SJSA1 (cell line): ENCODE measurements at places on chromosomes 4 and X. TPM values are rescaled to one million over a fixed set of nuclear protein-coding genes. Genes with fewer than 3 reads are reported as not detected.

- no peaks in the 10 kb centered on the region for H3K36me3 ChIP-seq
- H3K27ac ChIP-seq: no peak overlapping the region
- H3K4me1 ChIP-seq: no peaks in the 10 kb centered on the region
- no peaks in the 10 kb centered on the region for H3K27me3 ChIP-seq
Observed at GRCh38 chr4:42268824-42269223, 116.4 kb upstream of the BEND4 start.

DNA sequence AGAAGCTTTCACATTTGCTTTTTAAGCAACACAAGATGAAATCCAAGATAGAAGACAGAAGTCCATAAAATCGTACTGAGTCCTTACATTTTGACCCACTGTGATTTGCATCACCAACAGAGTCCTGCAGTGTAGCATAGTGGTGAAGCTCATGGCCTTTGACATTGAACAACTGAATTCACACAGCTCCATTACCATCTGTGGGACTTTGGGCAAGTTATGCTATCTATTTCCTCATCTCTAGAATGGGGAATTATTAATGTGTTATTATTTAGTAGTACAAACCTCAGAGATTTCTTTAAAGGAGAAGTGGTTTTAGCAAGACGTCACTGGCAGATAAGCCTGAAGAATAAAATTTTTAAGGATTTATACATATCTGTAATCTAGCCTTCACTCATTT is 10.7 kb downstream of the GPRIN3 start:
- no peaks in the 10 kb centered on the region; the same call in none of the 2 replicates for H3K27me3 ChIP-seq
- no peak overlapping the region for H3K27ac ChIP-seq
- no peaks in the 10 kb centered on the region for H3K36me3 ChIP-seq
- H3K4me3 ChIP-seq: no peak overlapping the region
- DNase-seq: no peak

- no peak overlapping the region for H3K27ac ChIP-seq
- H3K27me3 ChIP-seq: no peaks in the 10 kb centered on the region
- DNase-seq: no peak
- H3K4me3 ChIP-seq: no peak overlapping the region
Observed at GRCh38 chr4:150683775-150684350, 101.9 kb downstream of the MAB21L2 start.

- H3K4me1 ChIP-seq: no peaks in the 10 kb centered on the region
- H3K4me3 ChIP-seq: no peak overlapping the region
- DNase-seq: no peak
- no peaks in the 10 kb centered on the region for H3K36me3 ChIP-seq
- H3K27me3 ChIP-seq: no peaks in the 10 kb centered on the region
Observed at GRCh38 chr4:8647094-8647570, 54.6 kb downstream of the CPZ start.

- no peak overlapping the region for H3K4me3 ChIP-seq
- H3K36me3 ChIP-seq: 0 out of 2 replicates have a peak, but pooled peaks cover 4% of the 10 kb centered on the region
- H3K4me1 ChIP-seq: peaks cover 4% of the 10 kb centered on the region; the same call in 1 of the 2 replicates
- no peaks in the 10 kb centered on the region for H3K27me3 ChIP-seq
- no peak overlapping the region for H3K27ac ChIP-seq
Observed at GRCh38 chr4:5686338-5686737, 22.0 kb downstream of the EVC2 start.

DNA sequence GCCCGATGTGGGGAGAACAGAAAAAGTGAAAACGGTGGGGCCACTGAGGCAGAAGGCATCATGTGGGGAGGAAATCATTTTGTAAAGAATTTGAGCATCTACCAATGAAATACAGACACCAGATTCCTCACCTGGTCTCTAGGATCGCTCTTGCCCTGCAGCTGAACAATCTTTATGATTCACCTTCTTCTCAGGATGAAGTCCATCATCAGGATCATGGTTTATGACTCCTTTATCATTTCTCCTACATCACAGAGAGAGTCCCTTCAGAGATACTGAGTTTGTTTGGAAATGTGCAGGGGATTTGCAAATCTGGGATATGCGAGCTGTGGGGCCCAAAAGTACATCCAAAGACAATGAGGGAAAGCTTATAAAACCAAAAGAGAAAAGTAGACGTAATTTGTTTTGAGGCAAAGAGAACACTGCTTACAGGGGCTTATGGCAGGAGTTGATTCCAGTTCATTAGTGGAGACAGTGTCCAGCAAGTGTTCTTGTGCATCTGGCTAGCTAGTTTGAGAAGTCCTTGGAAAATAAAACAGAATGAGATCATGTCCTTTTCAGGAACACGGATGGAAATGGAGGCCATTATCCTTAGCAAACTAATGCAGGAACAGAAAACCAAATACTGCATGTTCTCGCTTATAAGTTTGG is 15.3 kb upstream of the ANXA5 start:
- H3K4me3 ChIP-seq: no peak overlapping the region
- peaks cover 34% of the 10 kb centered on the region for H3K4me1 ChIP-seq
- DNase-seq: no peak
- H3K27me3 ChIP-seq: no peaks in the 10 kb centered on the region
- H3K36me3 ChIP-seq: no peaks in the 10 kb centered on the region

ZNF141 gene
- 0.68 and 1.0 TPM in 2 replicates for total RNA-seq
